Nucleus accumbens (tissue), 56 donors: ENCODE measurements at places on chromosomes 11 and 22.
A peak's percentile ranks its signal among the peaks of the same experiment; 100 is the strongest.

GRCh38 chr11:26043665-26044064 is 288.3 kb upstream of the ANO3 start:
- no peak for DNase-seq

- DNase-seq = no peak
These were observed 207.5 kb downstream of the CTTN start for GRCh38 chr11:70605846-70606245.

- DNase-seq = no peak
These were observed 3.8 kb downstream of the AIP start for GRCh38 chr11:67486481-67487195.

DNA sequence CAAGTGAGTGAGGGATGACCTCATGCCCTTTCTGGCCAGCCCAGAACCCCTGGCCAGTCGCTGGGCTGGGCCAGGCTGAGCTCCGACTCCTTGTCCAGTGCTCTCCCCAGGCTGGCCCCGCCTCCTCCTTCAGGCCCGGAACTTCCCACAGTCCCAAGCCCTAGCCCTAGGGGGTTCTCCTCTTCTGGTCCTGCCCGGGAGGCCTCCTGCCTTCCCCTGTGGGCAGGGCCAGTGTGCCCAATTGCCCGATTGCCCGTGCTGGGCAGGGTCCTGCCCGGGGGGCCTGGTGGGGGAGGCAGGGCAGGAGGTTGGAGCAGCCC is 4.2 kb downstream of the TCIRG1 start:
- no peak for DNase-seq

- DNase-seq = no peak
These were observed 6.1 kb downstream of the TNNT3 start for GRCh38 chr11:1925373-1926155.

DNA sequence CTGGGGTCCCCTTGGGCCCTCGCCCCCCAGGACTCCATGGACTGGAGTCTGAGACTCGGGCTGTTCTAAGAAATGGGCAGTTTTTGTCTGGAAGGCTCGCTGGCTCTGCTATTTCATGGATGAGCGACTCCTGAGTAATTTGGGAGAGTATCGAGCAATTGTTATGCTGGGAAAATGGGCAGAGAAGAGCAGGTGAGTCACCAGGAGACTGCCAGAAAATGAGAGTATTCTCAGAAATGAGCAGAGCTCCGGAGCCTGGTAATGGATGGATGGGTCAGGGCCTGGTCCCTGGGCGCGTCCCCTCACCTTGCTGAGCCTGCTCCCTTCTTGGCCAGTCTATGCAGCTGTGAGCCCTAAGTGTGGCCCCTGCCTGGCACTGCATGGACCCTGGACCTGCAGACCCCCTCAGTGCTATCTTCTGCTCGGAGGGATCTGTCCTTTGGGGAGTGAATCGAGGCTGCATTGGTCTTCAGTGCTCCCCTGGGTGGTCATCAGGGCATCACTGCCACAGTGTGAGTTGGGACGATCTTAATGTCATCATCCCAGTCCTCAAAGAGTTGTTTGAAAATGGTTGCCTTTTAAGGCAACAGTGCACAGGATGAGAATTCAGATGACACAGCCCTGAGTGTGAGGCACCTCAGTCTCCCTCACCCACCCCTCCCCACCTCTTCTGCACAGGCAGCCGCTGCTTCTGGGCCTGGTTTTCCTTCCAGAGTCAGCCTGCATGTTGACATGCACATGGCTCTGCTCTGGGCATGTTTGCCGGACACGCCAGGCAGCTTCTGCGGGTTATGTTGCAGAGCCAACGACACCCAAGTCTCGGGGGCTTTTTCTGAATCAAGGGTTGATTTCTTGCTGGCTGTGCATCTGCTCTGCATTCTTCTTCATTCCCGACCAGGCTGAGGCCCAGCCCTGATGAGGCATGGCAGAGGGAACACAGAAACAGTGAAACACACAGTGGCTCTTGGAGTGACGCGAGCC is 519.0 kb downstream of the TBC1D22A start:
- DNase-seq = no peak

GRCh38 chr22:47849576-47849975 is 1087.1 kb downstream of the TBC1D22A start:
- DNase-seq = no peak

GRCh38 chr22:37932821-37933578 is 20.4 kb downstream of the C22orf23 start:
- DNase-seq = no peak

GRCh38 chr11:119828006-119828405 is 99.0 kb upstream of the NECTIN1 start:
- DNase-seq = no peak

GRCh38 chr11:131906963-131907362 is 536.5 kb downstream of the NTM start:
- DNase-seq = no peak

GRCh38 chr11:118311518-118311917 is 7.0 kb downstream of the CD3E start:
- no peak for DNase-seq

- no peak for DNase-seq
These were observed 131.7 kb downstream of the DDX10 start for GRCh38 chr11:108796551-108796950.

DNA sequence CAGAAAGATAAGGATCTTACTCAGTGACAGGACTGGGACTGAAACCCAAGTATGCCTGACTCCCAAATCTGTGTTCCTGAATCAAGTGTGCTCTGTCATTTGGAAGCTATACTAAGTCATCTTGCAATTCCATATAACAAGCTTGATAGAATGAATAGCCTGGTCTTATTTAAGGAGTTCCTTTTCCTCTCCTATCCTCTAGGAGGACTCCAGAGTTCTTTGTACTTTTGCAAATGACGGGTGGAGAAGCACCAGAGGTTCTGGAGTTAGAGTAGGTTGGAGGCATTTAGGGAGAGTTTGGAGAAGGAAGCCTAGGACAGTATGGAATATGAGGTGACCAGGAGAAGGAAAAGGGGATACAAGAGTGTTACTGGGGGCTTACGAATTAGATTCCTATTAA is 92.9 kb upstream of the RCN1 start:
- no peak for DNase-seq

- no peak for DNase-seq
These were observed 558.6 kb downstream of the NTM start for GRCh38 chr11:131928992-131929391.

DNA sequence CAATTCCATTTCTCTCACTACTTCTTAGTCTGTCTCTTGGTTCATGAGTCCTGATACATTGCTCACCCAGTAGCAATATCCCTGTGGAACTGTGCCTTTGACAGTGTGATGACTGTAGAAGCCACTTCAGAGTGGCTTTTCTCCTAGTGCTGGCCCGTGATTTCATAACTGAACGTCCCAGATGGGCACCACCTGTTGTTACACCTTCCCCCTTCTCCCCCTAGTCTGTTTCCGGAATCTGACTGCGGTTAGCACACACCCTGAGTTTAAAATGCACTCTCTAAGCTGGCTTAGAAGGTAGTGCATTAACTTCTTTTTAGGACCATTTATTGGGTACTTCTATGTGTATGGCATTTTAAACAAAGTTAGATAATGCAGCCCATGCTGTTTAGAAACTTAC is 83.0 kb downstream of the ALX4 start:
- DNase-seq = no peak

DNA sequence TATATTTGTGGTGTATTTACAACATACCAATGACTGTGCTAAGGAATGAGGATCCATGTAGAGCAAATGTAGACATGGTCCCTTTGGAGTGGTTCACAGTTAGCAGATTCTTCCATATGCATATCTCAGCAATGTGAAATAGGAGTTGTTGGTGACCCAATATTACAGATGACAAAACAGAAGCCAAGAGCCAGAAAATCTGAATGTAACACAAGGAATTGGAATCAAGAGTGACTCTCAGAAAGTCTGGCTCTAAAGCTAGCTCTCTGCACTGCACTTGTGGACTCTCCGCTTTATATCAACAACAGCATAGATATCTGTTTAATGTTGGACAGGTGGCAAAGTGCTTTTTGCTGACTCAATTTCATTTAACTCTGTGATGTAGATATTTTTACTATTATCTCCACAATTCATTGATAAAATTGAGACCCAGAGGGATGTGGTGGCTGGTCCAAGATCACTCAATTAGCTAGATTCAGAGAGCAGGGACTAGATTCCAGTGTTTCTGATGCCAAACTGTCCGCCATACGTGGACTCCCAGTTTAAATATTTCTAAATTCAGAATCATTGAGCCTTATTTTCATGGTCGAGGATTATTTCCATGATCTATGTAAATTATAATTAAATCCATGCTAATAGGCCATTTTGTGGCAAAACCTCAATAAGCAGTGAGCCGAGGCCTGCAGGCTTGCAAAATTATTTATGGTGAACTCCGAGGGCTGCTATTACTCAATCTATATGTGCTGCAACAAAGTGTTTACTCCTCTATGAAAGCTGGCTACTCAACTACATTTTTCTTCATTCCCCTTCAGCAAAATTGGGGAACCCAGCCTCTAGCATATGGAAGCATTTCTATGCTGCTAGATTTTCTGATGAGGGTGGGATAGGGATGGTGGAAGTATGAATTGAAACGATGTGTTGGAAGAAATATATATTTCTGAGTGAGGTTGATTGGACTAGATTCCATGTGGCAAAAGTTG is 21.1 kb upstream of the TENM4 start:
- no peak for DNase-seq

DNA sequence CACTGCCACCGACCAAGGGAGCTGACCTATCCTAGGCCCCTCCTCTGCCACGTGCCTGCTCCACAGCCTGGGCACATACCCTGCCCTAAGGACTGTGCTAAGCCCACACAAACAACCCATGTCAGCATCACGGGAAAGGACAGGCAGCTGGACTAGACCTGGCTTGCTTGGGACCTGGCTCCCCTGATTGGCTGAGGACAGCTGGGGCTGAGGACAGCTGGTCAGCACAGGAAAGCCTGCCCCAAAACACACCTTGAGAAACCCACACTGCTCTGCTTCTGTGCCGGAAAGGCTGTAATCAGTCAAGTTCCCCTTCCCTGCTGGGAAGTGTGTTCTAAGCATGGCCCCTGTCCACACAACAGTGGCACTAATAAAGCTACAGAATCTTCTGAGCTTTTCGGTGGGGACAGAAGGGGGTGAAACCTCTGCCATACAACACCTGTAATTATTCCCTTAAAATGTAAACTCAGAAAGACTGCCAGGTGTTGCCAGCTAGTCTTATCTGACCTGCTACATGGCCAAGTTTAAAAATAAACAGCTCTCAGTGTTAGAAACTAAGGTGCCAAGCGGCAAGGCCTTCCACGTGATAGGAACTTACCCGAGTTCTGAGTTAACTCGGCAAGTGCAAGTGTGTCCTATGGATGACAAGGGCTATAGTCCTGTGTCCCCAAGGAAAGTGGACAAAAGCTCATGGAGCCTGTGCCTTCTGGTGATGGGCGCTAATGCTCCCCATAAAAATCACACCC is 35.7 kb upstream of the ARFGAP3 start:
- DNase-seq = no peak

DNA sequence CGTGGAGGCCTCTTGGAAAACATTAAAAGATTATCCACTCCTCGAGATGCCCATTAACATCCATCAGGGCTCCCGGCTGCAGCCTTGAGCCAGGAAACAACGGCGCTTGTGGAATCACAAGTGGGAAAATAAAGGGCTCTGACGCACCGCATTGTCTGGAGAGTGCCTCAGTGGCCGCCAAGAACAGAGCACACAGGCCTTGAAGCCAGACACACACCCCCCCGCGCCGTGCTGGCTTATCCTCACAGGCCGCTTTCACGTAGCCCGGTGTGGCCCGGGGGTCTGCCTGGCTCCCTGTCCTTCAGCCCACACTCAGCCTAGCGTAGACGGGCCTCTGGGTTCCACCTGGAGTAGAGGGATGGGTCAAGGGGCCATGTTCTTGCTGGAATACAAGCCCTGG is 1020.5 kb downstream of the BRD1 start:
- DNase-seq = peak; percentile 60

DNA sequence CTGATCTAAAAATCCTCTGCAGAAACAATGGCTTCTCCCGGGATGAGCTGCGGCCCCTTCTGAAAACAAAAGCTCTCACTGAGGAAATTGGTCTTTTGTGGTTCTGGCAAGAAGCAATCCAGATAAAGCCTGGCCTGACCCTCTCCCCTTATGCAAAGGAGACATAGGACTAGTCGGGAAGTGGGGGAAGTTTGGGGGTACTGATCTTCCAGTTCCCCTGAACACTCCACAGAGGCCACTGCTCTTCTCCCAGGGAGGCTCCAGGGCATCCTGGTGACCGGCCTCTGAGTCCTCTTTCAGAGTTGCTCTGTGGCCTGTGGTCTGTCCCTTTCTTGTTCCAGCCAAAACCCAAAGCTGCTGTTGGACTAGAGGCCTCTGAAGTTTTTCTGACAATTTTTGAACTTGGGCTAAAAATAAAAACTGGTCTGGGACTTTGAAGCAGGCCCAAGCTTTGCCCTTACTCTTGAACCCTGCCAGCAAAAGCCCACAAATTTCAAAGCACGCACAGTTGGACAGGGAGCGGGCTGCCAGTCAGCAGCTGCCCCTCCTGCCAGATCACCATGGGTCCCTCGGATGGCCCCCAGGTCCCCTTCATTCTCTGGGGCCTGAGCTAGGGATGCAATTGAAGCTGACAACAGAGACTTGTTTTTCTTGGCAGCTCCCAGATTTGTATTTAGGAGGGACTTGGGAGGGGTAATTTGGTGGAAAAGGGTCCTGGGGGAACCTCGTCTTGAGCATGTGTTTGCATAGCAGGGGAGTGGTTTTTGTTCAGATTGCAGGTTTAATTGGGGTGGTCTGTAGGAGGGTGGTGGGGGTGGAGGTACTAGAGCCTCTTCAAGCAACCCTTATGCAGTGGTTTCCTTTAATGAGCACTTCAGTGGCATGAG is 381.6 kb upstream of the CADM1 start:
- DNase-seq = no peak

DNA sequence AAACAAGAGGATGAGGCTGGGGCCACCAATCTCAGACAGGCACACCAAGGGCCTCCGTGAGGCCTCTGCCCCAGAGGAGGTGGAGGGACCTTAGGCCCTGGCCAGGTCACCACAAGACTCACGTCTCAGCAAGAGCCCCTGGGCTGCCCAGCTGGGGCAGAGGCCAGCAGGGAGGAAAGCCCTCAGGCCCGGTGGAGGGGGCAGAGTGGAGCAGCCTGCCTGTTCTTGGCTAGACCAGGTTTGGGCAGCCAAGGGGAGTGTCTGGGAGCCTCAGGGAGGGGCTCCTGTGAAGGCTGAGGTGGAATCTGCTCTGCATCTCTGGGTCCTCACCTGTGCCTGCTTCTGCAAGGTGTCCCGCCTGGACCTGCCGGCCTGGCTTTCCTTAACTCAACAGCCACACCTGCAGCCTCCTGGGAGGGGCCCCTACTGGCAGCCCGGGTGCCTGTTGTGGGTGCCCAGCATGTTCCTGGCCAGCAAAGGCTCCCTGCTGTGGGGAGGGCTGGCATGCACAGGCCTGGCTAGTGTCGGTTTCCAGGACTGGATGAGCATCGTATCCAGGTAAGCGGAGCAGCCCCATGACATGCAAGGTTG is 11.9 kb downstream of the TTLL12 start:
- no peak for DNase-seq
